ENCODE measurements at places on chromosomes 4 and X.

GRCh38 chr4:106364282-106364681, 4.3 kb downstream of the GIMD1 start:
- peak; percentile 7 for DNase-seq

- DNase-seq: no peak
Measured at GRCh38 chr4:6017030-6017429, 1.2 kb downstream of the C4orf50 start.

- DNase-seq: no peak
Measured at GRCh38 chr4:17188547-17189400, 290.3 kb upstream of the LDB2 start.

DNA sequence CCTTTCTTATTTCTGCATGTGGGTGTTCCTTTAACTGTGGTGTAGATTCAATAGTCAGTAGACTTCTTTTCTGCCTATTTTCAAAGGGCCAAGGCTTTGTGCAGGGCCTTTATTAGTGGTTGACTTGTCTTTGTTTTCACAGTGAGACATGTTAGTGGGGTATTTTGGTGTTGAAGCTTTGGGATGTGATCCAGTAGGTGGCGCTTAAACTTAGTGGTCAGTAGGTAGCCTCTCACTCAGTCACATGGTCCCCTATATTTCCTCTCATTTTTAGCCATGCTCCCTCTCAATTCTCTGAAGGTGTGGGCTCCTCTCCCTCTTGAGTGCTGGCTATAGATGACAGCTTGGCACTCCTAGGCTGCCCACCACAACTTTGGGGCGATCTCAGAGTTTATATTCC, 23.4 kb upstream of the SLC10A7 start:
- DNase-seq: peak; percentile 21

DNA sequence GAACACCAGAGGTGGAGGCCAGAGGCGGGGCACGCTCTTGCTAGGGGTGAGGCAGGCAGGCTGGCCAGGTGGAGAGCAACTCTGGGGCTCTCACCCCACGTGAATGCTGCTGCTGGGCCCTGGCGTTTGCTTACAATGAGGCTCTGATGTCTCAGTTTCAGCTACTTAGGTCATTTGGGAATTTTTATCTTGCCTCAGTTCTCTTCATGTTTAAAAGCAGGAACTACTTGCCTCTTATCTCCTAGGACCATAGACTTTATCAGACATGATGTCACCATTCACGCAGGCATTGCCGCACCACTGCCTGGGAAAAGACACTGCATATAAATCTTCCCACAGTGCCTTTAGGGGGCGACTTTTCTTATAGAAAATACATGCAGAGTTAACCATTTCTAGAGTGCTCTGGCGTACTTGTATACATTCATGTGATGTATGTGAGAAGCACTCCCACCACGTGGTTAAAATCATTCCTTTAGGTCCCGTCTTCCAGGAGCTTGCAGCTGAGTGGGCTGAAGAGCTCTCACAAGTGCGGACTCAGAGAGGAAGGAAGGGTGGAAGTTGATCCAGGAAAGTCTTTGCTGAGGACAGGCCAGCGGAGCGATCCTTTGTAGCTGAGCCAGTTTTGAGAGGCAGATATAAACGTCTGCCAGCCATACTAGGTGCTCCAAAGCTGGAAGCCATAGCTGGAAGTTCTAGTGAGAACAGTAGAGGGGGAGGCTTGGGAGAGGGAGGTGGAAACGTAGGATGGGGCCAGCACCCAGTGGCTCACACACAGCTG, 84.3 kb upstream of the CLDN34 start:
- peak; percentile 80 for DNase-seq

DNA sequence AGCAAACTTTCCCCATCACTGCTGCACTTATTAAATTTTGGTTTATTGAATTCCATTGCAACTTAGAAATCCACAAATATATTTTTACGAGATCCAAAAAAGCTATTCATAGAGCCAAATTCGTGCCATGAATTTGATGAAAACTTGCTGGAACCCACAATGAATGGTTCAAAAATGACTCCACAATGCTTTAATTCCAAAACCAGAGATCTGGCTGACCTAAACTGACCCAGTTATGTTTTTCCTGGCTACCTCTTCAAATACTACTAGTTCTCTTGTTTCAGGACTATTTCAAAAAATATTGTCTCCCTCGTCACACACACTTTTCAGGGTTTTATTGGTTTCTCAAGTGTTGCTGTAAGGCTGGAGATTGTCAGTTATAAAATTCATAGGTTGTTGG, 474.8 kb downstream of the PDGFC start:
- no peak for DNase-seq

- no peak for DNase-seq
Measured at GRCh38 chr4:177484613-177485021, 42.4 kb upstream of the AGA start.

All from cardiac muscle cell (in vitro differentiated cells and primary cell).